Stimulated activated CD8-positive, alpha-beta memory T cell treated with anti-CD3 and anti-CD28 coated beads, Interleukin-2, amount 100 ng/mL, for 1 hour (primary cell): ENCODE measurements at places on chromosomes 12 and 14.
A peak's percentile ranks its signal among the peaks of the same experiment; 100 is the strongest.

GRCh38 chr14:67444395-67444794, 32.4 kb upstream of the PLEK2 start:
- no peak for DNase-seq

- DNase-seq: no peak
Measured at GRCh38 chr14:36975834-36976233, 196.6 kb downstream of the SLC25A21 start.

- no peak for DNase-seq
Measured at GRCh38 chr14:51821822-51822221, 38.6 kb upstream of the GNG2 start.

- no peak for DNase-seq
Measured at GRCh38 chr14:36254020-36254624, 66.3 kb downstream of the MBIP start.

DNA sequence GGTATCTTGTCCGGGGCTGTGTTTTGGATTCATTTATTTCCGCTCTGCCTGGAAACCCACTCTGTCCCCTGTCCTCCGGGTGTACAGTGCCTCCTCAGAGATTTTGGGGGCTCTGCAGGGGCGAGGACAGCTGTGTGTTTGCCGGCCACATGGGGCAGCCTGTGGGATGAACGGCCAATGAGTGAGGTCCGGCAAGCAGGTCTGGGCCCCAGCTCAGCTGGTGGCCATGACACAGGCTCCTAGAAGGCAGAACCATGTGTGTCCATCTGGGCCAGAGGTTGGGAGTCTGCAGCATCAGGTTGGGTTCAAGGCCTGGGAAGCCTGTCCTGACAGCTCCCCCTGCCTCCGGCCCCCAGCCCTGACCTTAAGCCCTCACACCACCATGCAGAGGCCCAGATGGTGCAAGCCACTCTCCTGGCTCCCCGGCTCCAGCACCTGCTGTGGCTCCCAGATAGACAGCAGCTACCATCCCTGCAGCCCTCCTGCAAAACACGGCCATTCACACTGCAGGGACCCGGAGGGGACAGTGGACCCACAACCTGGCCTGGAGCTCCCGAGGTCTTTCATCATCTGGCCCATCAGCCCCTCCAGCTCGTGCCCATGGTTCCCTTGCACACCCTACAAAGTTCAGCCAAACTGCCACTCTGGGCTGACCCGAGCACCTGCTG, 220.1 kb upstream of the C14orf180 start:
- DNase-seq: no peak

DNA sequence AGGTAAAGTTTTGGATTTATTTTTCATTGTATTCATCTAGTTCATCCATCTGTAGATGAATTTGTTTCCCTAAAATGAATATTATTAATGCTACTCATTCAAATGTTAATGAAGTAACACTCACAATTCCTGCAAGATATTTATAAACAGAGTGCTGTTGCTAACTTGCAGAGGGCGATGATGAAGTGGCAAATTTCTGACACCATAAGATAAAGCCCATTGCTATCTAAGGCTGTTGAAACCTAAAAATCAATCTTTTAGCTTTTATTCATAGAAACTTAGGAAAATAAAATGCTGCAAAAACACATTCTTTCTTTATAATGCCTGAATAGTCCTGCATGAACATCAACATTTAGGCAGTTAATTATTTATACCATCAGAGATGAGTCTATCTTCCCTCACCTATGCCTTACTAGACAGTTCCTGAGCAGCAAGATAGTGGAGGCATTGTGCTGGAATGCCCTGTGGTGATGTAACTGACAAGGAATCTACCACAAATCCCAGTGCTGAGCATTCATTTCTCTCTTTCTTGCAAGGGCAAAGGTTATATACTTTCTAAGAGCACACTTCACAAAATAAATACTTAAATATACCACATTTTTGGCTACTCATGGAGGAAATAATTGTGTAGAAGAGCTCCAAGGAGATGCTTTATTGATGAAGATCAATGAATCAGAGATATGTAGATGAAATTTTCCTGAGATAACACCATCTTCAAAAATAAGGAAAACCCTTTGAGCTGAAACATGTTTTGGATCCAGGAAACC, 57.6 kb downstream of the LMNTD1 start:
- no peak for DNase-seq

GRCh38 chr12:56479625-56480024, 8.3 kb downstream of the GLS2 start:
- DNase-seq: no peak

GRCh38 chr12:120972870-120973543, 5.3 kb upstream of the HNF1A start:
- no peak for DNase-seq

DNA sequence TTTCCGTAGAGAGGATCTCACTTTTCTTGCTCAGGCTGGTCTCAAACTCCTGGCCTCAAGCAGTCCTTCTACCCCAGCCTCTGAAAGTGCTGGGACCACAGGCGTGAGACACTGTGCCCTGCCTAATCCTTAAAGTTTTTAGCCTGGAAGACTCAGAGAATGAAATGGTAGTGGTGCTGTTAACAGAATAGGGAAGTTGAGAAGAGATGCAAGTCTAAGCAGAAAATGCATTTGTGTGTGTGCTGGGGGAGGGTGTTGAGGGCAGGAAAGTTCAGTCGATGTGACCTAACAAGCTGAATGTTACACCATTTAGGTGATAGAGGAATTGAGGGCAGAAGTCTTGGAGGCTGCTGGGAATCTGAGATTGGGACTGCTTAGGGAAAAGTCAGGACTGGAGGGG, 6.9 kb upstream of the TUBA1A start:
- DNase-seq: no peak

- no peak for DNase-seq
Measured at GRCh38 chr12:57764662-57765002, 2.2 kb downstream of the CYP27B1 start.

- DNase-seq: no peak
Measured at GRCh38 chr12:4449851-4450221, 4.2 kb upstream of the FGF6 start.

DNA sequence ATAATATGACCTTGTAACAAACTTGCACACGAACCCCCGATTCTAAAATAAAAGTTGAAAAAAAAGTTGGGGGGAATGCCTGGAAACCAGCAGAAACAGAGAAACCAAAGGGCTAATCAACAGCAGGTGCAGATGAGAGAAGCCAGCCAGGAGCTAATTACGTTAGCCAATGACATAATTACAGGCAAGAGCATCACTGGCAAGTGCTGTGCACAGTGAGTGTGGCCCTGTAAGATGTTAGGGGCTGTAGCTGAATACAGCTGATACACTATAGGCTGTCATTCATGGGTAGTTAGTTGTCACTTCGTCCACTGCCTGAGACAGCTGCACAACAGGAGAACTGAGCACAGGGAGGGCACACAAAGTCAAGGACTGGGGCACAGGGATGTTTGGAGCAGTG, 7.3 kb upstream of the FGF23 start:
- no peak for DNase-seq

DNA sequence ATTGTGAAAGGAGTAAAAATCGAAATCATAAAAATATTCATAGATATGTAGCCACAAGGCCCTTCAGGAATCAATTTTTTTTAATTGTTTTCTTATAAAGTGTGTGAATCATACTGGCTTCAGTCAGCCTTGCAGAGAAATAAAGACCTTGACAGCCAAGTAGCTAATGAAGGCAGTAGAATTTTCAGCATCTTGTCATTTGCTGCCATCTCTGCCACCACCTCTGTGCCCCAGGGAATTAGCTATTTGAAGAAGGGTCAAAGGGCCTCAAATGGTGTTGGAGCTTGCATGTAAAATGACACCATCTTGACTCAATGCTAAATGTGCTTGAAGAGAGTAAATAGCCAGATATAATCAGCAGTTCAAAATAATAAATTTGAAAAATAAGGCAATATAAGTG, 359.4 kb upstream of the DCN start:
- DNase-seq: no peak

DNA sequence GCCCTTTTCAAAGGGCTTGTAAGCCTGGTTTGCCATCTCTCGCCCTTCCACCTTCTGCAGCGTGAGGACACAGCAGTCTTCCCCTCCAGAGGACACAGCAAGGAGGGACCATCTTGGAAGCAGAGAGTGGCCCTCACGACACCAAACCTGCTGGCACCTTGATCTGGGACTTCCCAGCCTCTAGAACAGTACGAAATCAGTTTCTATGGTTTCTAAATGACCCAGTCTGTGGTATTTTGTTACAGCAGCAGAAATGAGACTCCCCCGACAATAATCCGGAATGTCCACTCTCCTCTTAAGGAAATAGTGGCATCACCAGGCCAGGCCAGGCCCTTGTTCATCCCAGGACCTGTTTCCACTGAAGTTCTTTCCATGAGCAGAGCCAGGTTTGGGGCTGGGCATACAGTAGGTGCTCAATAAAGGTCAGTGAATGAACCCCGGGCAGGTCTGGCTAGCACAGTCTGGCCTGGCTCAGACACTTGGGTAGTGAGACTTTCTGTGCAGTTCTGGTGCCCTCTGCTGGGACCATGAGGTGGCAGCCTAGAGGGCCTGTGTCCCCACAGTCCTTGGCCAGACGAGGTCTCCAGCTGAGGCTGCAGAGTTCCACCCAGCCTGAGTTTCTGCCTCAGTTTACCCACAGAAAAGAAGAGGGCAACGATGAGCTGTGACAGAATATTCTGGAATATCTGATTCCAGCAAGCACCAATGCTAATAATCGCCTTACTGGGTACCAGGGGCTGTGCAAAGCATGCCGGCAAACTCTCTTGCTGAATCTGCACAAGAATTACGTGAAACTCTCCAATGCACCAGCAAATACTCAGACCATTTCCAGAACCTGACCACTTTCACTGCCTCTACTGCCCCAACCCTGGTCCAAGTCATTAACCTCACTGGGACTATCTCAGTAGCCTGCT, 14.0 kb downstream of the ABCB9 start:
- peak; percentile 54 for DNase-seq

DNA sequence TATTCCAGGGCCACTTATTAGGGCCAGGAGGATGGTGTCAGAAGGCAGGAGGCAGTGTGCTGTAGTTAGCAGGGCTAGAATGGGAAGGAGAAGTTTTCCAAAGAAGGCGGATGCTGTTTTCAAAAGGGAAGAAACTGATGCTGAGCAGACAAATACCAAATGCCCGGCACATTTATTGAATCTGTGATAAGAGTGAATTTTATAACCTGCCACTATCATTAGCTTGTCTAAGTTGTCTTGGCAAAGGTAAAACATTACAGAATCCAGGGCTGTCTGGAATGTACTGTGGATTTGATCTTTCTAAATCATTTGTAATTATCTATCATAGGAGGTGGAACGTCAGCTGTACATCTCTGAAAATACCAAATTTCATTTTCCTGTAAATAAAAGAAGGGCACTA, 40.8 kb downstream of the NDUFA12 start:
- DNase-seq: no peak

DNA sequence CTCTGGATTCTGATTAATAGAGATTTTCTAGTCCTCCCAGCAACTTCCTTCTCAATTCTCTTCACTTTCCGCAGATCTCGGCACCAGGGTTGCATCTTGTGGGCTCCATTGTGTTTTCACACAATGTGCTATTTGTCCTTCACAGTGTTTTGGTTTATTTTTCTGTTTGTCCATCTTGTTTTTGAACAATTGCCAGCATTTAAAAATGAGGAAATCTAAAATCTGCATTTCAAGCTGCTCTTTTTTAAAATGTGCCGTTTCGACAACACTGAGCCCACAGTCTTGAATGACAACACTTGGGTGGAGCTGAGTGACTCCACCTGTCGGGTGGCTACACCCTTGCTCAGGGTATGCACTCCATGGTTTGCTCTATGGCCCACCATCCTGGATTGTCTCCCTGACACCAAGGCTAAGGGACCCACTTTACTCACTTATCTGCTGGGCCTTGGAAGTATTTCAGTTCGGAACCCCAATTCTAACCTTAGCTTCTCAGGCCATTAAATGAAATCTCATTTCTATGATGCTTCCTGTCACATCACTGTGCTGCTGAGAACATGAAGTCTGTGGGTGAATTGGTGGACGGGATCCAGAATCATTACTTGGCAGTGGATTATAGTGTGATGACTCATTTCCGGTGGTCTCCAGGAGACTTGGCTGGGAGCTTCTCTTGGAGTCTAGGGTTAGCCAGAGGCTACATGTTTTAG, 3.4 kb upstream of the MYRFL start:
- no peak for DNase-seq

DNA sequence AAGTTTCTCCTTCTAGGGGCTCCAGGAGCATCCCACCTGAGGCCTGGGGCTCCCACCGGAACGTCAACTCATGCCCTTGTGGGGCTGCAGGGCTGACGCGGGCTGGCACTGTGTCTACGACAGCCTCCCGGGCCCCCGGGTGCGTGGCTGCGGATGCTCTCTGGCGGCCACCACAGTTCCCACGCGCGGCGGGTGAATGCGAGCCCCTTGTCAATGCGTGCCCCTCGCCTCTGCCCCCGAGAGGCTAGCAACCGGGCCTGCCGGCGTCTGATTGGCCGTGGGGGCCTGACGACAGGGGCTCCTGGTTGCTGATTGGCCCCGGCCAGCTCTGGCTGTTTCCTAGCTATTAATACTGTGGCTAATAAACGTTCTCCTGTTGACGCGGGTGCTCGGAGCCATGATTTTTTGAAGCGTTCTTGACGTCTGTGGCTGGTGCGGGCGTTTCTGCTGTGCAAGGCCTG, 1.8 kb upstream of the MEG3 start:
- DNase-seq: no peak

GRCh38 chr12:3313675-3314663, 177.0 kb upstream of the PRMT8 start:
- DNase-seq: no peak

DNA sequence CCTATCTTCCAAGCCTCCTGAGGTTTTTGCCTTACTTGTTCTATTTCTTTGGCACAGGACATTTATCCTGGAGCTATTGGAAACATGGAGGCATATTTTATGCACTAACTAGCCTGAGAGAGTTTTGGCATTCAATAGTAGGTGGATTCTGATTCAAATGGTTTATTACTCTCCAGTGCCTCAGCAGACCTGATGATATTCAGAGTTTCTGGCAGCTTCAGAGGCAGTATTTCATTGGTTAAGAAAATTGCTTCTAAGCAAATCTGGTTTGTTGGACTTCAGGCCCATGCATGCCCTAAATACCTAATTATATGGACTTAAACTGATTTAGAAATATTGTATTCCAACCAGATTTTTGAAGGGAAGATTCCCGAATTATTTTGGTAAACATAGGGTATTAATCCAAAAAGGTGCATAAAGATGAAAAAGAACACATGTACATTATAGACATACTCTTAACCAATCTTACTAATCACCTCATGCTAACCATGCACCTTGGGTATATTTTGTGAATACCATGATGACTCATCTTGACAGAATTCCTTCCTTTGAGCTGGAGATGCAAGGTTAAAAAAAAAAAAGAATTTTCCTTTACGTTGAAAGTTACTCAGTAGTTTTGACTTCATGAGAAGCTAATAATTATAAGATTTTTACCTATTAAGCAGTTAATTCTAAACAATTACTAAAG, 44.3 kb upstream of the KTN1 start:
- no peak for DNase-seq

GRCh38 chr12:49331380-49332222, 5.4 kb downstream of the C1QL4 start:
- DNase-seq: no peak

DNA sequence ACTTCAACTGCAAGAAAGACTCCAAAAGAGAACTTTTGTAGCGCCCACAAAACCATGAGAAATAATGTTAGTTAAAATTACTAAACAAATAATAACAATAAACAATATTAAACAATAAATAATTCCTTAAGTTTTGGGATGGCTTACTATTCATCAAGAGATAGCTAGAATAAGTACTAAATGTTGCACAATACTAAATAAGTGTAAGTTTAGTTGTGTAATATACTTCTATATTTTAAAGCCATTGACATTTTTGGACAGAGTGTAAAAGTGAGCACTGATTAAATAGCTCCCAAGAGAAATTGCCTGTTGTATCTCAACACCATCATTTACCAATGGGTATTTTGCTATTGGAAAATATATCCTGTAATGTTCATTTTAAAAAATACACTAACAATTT, 166.7 kb downstream of the ALG10 start:
- no peak for DNase-seq
